ENCODE measurements at places on chromosomes 3 and 15.

GRCh38 chr3:32111560-32111959, 5.1 kb downstream of the GPD1L start:
- DNase-seq = no peak

- no peak for DNase-seq
Measured at GRCh38 chr15:78306176-78306774, 6.9 kb upstream of the SKIC8 start.

GRCh38 chr15:54564166-54564565, 585.9 kb downstream of the UNC13C start:
- DNase-seq = no peak

DNA sequence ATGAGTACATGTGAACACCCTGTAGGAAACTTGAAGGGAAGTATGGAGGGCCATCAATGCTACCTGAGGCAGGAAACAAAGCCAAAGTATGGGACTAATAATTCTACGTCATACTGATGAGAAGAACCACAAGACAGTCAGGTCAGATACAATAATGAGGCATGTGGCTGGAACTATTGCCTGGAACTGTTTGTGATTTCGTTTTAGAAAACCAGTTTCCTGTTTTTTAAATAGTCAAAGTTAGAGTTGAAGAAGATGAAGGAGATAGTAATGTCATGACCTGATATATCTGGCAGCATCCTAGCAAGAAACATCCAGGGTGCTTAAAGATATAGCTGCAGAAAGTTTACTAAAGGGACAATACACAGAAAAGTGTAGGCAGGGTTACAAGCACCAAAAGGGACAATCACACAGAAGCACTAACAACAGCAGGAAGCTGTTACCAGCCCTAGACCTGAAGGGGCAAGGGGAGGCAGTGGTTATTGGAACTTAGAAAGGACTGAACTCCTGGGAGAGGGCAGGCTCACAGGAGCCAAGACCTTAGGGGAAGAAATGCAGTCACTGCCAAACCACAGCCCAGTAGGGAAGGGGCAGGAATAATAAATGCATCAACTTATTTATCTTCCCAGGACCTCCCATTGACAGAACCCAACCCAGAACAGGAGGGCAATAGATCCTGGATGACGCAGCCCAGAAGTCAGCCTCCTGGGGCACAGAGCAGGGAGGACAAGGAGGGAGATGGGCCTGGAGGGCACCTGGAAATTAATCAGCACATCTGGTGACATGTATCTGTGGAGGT, 302.1 kb upstream of the STT3B start:
- no peak for DNase-seq

GRCh38 chr3:46098319-46098761, 71.1 kb upstream of the XCR1 start:
- no peak for DNase-seq

DNA sequence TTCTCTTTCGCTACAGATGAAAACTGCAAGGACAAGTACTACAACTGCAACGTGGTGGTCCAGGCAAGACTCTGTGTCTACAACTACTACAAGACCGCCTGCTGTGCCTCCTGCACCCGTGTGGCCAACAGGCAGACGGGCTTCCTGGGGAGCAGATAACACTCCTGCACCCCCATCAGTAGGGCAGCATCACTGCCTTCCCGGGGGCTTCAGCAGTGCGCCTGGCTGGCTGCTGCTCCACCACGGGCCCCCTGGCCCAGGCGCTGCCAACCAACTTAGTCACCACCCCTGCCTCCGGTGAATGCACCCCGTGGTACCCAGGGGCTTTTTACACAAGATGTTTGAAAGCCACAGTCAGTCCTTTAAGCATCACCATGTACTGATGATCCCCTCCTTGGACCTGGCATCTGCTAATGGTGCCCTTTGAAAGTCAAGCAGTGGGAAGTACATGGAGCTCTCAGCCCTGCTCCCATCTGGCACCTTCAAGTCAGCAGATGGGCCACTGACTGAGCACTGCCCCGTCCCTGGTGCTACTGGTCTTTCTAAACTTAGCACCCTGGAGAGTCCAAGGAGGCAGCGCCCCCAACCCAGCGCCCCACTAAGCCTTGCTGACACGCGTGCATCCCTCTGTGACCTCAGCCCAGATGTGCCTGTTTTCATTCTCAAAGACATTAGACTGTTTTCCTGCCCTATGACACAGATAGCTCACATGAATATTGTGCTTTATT, 33.0 kb upstream of the NR2E3 start:
- DNase-seq = no peak

Measured in stimulated activated CD4-positive, alpha-beta T cell treated with anti-CD3 and anti-CD28 coated beads, TNF-alpha, amount 100 ng/mL, for 1 hour (primary cell).